ENCODE measurements at places on chromosomes 6 and 20.

DNA sequence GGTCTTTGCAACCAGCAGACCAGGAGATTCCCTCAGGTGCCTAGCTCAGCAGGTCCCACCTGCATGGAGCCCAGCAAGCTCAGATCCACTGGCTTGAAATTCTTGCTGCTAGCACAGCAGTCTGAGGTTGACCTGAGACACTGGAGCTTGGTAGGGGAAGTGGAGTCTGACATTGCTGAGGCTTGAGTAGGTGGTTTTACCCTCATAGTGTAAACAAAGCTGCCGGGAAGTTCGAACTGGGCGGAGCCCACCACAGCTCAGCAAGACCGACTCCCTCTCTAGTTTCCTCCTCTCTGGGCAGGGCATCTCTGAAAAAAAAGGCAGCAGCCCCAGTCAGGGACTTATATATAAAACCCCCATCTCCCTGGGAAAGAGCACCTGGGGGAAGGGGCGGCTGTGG is 34.3 kb downstream of the PRSS35 start:
- no peak for DNase-seq

DNA sequence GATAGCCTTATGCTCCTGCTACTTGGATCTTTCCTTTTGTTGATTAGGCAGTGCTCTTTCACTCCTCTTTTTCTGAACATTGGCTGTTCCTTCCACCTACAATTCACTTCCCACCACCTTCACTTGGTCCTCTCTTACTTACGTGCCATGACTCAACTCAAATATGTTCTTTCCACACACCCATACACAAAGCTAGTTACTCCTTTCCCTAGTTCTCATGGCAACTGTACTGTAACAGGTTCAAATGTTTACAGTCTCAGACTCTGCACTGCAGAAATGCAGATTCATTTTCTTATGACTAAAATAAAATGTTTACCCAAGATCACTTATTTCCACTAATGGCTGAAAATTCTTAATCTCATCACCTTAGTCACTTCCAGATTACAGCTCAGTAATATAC is 174.0 kb upstream of the TSHZ2 start:
- no peak for DNase-seq

- no peak for DNase-seq
Observed at GRCh38 chr20:44171775-44172571, 15.0 kb downstream of the JPH2 start.

GRCh38 chr20:44644667-44645131 is 6.8 kb downstream of the ADA start:
- peak; percentile 81 for DNase-seq

GRCh38 chr20:36105711-36106226 is 48.8 kb upstream of the EPB41L1 start:
- no peak for DNase-seq

DNA sequence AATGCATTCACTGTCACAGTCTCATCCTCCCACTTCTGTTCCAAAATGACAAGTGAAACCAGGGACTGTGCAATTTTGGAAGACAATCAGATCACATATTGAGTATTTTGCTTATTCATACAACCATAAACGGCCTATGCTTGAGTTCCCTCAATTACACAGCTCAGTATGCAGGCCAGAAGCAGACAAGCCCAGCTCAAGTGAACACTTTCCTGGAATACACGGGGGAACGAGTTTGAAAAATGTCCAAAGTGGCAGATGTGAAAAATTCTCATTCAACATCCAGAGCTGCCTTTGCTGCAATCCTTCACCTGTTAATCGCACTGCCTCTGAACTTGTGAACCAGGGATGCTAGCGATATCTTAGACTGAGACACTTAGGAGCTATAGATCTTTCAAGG is 190.2 kb downstream of the COL9A1 start:
- DNase-seq, result no peak

DNA sequence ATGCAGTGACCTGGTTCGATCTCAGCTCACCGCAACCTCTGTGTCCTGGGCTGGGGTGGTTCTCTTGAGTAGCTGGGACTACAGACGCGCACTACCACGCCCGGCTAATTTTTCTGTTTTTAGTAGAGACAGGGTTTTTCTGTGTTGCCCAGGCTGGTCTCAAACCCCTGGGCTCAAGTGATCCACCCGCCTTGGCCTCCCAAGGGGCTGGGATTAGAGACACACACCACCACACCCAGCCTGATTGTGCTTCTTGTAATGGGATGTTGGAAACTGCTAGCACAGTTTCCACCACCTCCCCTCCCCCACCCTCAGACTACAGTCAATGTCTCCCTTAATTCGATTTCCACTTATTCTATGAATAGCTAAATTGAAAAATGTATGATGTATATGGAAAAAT is 22.6 kb upstream of the DSP start:
- no peak for DNase-seq

DNA sequence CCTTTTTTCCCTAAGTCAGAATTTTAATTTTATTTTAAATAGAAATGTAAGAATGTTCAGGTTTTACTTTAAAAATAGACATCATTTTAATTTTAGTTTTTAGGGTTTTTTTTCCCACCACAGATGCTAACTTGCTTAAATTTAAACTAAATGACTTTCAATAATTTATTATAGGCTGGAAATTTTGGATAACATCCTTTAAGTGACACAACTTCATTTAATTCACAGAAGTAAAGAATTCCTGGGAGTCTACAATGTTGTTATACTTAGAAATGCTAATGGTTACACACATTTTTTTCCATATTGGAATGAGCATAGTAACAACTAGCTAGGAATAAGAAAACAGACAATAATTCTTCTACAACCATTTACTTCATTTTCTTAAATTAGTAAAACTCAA is 90.5 kb upstream of the PDE10A start:
- DNase-seq, result no peak

- no peak for DNase-seq
Observed at GRCh38 chr6:4093288-4093687, 14.4 kb upstream of the FAM217A start.

DNA sequence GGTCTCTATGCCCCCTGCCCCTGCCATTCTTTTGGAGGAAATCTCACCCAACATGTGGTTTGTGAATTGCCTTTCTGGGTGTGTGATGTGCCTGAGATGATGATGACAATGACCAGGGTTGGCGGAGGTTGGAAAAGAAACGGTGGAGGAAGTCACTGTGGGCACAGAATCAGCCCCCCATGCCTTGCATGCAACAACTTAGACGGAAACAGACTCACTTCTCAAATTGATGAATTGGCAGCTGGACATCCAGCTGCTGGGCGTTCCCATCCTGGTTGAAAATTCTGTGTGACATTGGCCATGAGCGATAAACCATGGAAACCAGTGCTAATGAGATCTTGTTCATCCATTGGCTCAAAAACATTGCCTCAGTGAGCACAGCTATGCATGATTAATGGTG is 95.8 kb upstream of the LY86 start:
- DNase-seq, result no peak

- DNase-seq, result no peak
Observed at GRCh38 chr6:13331516-13332348, 3.4 kb upstream of the TBC1D7 start.

DNA sequence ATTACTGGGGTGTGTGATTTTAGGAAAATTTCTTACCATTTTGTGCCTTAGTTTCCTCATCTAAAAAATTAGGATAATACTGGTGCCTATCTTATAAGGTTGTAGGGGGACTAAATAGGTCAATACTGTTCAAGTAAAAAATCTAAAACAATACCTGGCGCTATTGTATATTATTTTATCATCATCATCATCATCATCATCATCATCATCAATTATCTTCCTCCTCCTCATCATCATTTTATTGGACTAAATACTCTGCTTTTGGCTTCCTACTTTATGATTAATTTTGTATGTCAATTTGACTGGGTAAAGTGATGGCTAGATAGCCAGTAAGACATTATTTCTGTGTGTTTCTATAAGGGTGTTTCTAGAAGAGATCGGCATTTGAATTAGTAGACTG is 435.5 kb downstream of the DHX35 start:
- no peak for DNase-seq

GRCh38 chr6:129179283-129179682 is 296.3 kb downstream of the LAMA2 start:
- no peak for DNase-seq

Data from CD8-positive, alpha-beta T cell (primary cell).